ENCODE measurements at places on chromosomes 6 and 20.

DNA sequence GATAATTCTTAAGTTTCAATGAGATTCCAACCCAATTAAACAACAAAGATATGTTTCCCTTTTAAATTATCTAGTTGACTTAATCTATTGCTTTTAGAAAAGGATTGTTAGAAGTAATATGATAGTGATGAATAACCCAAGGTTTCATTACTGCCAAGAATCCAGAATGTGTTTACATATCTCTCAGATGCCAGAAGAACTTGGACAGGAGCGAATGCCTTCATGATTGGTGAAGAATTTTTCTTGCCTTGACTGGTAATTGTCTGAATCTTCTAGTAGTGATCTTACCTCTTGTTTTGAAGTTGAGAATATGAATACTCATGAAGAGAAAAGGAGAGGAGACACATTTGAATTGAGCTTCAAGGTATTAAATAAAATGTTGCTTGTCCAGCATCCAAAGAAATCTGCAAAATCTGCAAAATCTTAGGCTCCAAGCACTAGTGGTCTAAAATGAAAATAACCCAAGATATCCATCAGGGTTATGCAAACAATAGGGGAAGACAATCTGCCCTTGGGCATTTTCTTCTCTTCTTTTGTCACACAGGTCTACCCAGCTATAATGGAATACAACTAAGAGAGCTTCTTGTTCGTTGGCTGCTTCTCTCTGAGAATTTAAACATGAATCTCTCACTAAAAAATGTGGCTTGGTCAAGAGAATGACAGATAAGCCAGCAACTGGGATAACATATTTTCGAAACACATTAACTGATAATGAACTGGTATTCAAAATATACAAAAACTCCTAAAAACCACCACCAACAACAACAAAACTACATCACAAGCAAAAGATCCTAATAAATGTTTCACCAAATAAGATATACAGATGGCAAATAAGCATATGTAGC, 928.9 kb downstream of the EYS start:
- DNase-seq = no peak

GRCh38 chr20:63625771-63626423, 1.0 kb downstream of the GMEB2 start:
- peak; percentile 39 for DNase-seq

DNA sequence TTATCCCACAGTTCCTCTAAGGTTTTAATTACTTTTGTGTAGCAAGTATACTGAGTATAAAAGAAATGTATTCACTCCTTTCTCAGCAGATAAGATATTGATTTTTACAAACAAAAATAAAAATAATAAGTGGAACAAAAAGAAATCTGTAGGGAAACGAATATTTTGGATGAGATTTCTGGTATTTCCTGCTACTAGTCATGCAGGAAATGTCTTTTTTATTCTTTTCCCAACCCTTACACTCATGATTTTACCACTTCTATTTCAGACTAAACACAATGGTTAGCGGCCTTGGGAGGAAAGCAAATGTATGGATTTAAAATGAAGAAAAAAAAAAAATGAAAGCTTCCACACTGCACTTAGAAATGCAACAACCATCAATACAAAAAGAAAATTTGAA, 580.5 kb upstream of the MARCKS start:
- DNase-seq = no peak

DNA sequence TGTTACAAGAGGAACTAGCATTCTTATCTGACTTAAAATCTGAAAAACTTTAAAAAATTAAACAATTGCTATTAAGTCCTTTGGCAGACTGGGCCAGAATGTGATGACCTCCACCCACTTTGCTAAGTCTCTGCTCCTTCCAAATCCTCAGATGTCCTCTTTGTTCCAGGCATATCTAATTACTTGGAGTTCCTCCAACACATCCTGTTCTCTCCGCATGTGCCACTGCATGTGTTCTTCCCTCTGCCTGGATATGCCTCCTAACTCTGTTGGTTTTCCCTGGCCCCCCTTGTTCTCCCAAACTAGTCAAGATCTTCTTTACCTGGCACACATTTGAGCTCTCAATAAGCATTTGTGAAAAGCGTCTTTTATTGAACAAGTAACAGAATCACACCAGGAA, 23.1 kb downstream of the ELOVL2 start:
- DNase-seq = no peak

DNA sequence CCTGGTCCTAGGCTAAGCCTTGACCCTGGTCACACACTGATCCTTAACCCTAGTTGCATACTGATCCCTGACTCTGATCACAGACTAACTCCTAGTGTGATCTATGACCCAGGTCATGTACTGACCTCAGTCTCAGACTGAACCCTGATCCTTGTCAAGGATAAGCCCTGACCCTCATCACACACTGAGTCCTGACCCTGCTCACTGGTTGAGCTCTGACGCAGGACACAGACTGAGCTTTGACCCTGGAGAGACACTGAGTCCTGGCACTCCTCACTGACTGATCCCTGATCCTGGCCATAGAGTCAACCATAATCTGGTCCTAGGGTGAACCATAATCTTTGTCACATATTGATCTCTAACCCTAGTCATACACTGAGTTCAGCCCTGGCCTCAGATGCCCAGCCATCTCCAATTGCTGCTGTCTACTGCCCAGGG, 37.9 kb downstream of the KCNB1 start:
- DNase-seq = no peak

GRCh38 chr20:49877386-49877921, 37.9 kb downstream of the SPATA2 start:
- no peak for DNase-seq

DNA sequence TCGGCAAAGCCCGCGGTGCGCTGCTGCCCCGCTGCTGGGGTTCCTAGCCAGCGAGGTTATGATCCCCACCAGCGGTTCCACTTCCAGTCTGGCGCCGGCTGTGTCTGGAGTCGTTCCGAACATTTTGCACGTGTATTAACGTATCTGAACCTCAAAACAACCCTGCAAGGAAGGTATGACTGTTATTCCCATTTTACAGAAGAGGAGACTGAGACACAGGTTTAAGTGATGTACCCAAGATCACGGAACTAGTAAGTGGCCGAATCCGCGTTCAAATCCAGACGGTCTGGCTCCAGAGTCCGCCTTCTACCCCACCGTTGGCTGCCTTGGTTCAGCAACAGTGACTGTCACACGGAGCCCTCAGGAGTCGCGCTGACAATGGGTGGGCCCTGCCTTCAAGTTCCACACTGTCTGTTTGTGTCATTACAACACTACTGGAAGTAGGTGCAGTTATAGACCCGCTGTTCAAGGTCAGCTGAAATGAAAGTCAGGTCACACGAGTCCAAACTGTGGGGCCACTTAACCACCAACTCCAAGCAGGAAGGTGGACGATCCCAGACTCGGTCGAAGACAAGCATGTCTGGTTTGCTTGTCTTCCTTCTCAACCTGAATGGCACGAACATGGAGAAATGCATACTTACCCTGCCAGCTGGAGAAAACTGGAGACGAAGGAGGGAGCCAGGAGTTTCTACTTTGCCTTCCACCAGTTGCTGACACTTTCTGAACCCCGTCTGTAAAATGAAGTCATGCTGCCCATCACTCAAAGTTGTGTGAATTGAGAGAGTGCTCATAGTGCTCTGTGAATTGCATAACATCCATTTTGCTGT, 803 bp upstream of the SRXN1 start:
- no peak for DNase-seq

DNA sequence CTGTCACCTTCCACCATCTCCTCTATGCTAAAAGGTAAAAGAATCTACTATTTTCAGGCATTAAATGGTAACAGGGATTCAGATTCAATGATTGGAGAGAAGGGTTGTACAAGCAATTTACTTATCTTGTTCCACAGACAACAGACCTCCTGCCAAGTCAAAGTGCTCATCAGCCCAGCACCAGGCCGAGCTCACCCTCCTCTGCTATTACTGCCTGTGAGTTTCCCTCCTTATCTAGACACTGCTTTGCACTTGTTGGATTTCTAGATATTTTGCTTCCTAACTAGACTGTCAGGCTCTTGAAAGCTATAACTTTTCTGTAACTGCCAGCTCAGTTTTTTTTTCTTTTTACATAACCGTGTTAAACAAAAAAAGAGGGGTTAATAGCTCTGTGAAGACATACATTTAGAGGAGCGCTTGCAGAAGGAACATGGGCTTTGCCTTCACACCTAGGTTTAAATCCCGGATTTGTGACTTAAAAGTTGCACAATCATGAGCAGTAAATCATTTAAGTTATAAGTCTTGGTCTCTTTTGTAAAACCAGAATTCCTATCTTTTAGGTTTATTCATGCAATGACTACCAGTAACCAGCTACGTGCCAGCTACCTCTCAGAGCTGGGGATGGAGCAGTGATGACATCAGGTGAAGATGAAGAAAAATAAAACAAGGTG, 1.1 kb upstream of the FAM162B start:
- no peak for DNase-seq

DNA sequence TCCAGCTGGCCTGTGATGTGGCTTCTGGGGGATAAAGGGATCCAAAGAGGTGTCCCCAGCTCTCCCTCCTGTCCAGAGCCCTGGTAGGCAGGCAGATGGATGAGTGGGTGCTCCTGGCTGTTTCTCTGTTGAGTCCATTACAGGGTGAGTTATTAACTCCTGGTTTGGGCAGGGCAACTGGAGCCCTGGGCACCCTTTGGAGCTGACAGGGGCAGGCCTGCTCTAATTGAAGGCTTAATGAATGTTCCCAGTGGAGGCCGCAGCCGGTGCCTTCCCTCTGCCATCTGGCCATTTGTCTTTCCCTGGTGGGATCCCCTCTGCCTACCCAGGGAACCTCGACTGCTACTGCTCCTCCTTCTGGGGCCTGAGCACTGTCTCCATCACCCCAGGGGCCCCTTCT, 44.7 kb upstream of the MLN start:
- DNase-seq = no peak

- no peak for DNase-seq
Measured at GRCh38 chr6:124076336-124077048, 272.8 kb downstream of the NKAIN2 start.

DNA sequence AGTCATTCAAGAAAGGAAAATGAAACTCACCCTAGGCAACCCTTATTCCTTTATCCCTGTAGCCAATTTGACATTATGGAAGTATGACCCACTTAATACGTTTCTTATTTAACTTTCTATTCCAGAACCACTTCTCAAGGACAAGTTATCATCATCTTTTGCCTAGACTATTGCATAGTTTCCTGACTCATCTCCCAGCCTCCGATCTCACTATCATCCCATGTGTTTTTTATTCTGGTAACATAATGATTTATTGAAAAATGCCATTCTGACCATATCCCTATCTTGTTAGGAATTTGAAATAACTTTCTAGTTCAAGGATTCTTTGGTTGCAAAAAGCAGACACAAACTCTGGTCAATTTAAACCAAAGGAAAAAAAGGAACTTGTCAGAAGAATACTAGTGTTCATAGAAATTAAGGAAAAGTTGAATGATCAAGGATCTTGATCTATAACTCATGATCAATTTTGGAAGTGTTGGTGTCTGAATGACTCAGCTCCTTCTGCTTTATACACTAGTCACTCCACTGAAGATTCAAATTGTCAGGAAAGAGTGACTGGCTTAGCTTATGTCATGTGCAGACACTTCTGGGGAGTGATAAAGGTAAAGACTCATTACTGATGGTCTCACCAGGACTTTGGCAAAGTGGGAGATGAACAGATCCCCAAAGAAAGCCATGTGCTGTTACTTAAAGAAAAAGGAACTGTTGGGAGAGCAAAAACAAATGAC, 8.5 kb upstream of the TINAG start:
- DNase-seq = no peak

DNA sequence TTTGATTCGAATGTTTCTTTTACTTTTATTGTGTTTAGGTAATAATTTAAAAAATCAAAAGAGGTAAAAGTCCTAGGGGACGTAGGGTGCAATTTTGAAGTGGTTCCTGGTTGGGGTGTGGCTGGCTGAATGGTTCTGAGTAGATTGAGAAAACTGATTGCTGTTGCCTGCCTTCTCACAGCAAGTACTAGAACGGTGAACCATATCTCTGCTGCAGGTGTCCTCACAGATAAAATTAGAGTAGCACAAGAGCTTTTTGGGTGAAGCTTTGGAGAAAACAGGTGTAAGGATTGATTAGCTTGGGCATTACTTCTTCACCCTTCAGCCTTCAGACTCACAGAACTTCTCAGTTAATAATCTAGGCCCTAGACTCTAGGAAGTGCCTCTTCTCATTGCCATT, 19.8 kb upstream of the GJA10 start:
- no peak for DNase-seq

- DNase-seq = no peak
Measured at GRCh38 chr20:36390719-36391415, 84.7 kb downstream of the DLGAP4 start.
